ENCODE measurements at places on chromosomes 7 and 10.
A peak's percentile ranks its signal among the peaks of the same experiment; 100 is the strongest.

DNA sequence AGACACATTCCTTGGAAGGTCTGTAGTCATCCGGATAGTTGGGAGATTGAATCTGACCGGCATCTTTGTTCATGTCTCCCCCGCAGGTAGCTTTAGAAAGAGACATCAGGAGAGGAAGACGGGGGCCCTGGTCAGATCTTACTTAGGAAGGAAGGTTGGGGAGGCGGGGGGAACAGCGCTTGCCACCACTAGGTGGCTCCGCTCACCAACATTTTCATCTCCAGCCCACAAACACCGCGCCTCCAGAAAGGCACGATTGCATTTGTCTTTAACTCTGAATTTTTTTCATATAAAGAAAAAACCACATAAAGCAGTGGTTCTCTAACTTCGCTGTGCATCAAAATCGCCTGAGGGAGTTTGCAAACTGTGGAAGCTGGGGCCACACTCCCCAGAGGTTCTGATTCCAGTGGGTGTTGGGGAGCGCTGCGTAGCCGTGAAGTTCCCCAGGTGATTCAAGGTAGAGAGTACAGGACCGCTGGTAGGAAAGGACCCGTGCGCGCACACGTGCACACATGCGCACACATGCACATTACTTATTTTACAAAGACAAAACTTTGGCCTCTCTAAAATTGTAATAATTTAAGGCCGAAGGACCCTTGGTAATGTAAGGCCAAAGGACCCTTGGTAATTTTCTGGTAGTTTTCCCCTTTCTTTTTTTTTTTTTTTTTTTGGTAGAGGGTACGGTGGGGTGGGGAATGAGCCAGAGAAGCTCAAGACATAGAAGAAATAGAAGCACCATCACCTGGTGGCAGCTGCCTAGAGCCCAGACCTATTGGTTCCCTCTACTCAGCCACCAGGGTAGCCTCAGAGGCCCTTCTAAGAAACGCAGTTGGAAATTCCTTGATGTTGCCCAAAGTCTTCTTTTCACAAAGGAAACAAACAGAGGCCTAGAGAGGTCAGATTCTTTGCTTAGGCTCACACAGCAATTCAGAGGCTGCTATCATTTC is 37.4 kb upstream of the OPALIN start:
- peak; percentile 36 for DNase-seq

DNA sequence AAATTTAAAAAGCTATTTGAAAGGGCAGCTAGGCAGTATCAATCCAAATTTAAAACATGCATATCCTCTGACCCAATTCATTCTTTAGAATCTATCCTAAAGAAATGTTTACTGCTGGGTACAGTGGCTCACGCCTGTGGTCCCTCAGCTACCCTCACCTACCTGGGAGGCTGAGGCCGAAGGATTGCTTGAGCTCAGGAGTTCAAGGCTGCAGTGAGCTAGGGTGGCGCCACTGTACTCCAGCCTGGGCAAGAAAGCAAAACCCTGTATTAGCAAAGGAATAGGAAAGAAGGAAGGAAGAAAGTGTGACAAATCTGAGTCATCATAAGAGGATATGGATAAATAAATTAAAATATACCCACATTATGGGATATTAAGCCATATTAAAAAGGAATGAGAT is 36.3 kb downstream of the C7orf33 start:
- no peak for DNase-seq

DNA sequence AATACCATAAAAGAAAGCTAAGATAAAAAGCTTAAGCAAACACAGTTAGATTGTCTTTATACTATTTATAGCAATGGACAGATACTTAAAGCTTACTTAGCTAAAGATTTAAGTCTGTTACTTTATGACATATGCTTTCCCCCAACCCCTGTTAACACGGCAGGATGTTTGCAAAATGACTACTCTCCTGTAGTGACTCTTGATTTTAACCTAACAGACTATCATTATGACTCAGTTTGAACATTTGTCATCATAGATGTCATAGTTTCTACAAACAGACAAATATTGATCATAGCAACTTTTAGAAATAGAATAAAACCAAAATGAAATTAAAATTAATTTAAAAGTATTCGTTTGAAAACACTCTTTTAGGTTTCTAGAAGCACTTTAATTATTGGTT is 7.8 kb upstream of the COMMD3 start:
- no peak for DNase-seq

DNA sequence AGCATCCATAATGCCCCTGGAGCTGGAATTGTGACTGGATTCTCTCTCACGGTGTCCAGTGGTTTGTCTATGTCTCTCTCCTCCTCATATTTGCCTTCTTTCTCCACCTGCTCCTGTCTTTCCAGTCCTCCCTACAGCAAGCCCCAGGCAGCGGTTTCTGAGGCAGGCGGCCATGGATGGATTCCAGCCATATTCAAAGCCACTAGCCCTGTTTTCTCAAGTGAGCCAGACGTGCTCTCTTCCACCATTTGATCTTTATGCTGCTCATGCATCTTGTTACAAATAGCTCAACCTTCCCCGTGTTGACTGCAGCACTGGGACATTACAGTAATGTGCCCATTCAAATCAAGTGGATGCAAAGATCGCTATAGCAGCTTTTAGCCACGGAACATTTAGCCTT is 387.2 kb upstream of the PODXL start:
- no peak for DNase-seq

- DNase-seq, result no peak
Observed at GRCh38 chr7:157423886-157424565, 87.2 kb downstream of the DNAJB6 start.

DNA sequence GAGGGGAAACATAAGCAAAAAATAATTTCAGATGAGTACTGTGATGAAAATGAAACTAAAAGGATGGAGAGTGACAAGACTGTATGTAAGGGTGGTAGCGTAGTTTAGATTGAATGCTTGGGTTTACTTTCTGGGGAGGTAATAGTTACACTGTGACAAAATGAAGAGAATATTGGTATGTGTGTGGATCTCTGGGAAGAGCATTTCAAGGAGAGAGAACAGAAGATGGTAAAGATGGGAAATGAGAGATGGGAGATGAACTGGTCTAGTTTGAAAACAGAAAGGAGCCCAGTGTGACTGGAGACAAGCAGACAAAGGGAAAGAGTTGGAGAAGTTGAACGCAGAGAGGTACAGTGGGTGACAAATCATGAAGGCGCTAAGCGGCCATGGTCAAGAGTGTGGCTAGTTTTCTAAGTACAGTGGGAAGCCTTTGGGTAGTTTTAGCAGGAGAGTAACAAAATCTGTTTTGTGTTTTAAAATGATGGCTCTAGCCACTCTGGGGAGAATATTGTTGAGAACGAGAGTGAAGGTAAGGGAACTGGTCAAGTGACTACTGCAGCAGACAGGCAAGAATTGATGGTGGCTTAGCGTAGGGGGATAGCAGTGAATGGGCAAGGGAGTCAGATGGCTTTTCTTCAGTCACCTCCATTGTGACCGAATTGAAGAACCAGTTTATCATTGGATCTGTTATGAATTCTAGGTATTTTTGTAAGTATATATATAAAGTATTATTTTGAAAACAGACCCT is 22.6 kb downstream of the PALS2 start:
- DNase-seq, result no peak

DNA sequence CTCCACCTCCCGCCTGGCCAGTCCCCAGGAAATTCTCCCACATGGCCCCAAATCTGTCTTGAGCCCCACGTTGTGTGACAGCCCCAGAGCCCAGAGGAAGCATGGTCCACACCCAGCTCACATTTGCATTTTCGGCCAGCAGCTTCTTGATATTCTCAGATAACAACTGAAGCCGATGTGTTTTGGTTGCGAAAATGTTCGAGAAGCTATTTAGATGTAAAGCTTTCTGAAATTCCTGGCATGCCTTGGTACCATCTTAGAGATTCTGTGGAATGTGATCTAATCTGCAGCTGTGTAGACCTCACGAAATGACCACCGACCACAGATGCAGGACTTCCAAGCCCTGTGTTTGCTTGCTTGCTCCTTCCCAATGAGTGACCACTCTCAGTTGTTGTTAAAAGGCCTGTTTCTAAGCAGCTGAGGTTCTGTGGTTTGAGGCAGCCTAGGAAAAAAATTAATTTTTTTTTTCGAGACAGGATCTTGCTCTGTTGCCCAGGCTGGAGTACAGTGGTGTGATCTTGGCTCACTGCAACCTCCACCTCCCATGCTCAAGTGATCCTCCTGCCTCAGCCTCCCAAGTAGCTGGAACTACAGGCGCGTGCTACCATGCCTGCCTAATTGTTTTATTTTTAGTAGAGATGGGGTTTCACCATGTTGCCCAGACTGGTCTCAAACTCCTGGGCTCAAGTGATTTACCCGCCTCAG is 8.8 kb downstream of the SLC4A2 start:
- DNase-seq, result no peak

DNA sequence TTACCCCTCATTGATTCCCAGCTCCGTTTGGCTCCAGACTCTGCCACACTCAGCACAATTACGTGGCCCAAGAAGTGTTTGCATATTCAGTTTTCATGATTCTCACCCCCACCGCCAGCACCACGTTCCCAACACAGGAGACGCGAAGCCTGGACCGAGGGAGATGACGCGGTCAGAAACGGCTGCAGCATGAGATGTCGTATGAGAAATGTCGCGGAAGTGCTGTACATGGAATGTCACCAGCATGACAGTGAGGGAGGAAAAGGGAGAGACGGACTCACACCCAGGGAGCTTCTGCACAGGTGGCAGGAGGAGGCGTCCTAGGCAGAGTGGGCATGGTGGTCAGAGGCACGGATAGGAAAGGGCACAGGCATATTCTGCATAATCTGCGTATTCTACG is 188.3 kb downstream of the WDR37 start:
- DNase-seq, result no peak

DNA sequence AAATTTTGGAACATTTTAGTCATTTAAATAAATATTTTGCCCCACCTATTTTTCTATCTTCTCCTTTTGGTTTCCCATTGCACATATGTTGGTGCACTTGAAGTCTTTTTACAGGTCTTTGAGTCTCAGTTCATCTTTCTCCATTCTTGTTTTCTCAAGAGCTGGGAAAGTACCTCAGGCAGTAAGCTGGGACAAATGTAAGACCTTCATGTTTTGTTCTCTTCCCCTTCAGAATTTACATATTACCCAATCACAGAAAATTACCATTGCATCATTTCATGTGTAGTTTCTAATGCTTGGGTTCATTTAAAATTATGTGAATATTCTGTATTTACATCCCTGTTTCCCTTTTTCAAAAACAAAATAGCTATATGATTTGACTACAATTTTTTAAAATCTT is 1150.0 kb upstream of the POT1 start:
- DNase-seq, result no peak

GRCh38 chr7:55099821-55100543 is 81.2 kb downstream of the EGFR start:
- DNase-seq, result no peak

- DNase-seq, result no peak
Observed at GRCh38 chr7:2312267-2312929, 1.8 kb downstream of the SNX8 start.

GRCh38 chr10:92850185-92850584 is 1.9 kb downstream of the EXOC6 start:
- DNase-seq, result no peak

DNA sequence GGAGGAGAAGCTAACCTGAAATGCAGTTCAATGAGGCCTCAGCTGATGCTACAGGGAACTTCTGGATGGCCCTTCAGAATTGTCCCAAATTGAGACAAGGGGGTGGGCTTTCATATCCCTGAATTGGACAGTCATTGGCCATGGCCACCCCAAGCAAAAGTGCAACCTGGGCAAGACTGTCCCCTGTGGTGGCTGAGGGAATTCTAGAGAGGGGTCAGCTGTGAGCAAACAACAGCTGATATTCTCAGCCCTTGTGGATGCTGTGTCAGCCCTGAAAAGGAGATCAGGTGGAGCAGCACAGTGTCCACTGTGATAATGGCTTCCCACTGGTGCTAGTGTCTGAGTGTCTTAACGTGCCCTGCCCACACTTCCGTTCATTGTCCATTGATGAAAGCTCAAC is 76.6 kb downstream of the SLC16A9 start:
- DNase-seq, result no peak

DNA sequence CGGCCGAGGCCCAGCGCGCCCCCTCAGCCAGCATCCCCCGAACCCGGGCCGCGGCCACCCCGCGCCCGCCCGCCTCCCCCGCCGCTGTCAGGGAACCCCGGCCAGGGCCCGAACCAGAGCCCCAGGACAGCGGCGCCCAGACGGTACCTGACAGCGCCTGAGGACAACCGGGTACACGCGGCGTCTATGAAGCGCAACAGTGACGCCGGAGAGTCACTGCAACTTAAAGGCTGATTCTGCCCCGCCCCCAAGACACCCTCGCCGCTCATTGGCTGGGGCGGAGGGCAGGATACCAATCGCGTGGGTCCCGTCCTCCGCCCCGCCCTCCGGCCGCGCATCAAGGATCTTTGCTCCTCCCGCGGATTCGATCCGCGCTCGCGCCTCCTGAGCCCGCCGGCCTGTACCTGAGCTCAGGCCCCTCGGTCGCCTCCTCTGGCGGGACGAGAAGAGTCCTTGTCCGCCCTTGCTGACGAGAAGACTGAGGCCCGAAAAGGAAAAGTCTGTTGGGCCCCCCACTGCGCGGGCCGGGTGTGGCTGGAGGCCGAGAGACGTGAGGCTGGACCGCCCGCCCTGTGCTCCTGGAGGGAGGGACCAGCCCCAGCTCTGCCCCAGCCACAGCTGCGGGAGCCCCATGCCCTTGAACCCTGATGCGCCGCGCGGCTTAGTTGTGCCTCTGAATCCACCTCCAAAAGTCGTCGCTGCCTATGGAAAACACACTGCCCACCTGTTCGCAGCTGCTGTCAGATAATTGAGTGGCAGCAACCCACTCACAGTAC is at the start of gene OAT:
Gene OAT (minus strand): TSS at position 198 of the 776 bp plus-strand sequence. CDS start 6,752 bp downstream, outside the sequence.
- DNase-seq, result peak; percentile 95

GRCh38 chr10:121296881-121297585 is 301.2 kb downstream of the FGFR2 start:
- no peak for DNase-seq
